AG04450 (cell line): ENCODE measurements at places on chromosomes 3 and 15.

GRCh38 chr15:71049706-71050422 lies 65.4 kb upstream of the THSD4 start:
- DNase-seq, result no peak

GRCh38 chr15:93865586-93865985 lies 365.8 kb upstream of the MCTP2 start:
- no peak for DNase-seq

- DNase-seq, result no peak
Measured at GRCh38 chr3:50582083-50582482, 12.8 kb downstream of the HEMK1 start.

DNA sequence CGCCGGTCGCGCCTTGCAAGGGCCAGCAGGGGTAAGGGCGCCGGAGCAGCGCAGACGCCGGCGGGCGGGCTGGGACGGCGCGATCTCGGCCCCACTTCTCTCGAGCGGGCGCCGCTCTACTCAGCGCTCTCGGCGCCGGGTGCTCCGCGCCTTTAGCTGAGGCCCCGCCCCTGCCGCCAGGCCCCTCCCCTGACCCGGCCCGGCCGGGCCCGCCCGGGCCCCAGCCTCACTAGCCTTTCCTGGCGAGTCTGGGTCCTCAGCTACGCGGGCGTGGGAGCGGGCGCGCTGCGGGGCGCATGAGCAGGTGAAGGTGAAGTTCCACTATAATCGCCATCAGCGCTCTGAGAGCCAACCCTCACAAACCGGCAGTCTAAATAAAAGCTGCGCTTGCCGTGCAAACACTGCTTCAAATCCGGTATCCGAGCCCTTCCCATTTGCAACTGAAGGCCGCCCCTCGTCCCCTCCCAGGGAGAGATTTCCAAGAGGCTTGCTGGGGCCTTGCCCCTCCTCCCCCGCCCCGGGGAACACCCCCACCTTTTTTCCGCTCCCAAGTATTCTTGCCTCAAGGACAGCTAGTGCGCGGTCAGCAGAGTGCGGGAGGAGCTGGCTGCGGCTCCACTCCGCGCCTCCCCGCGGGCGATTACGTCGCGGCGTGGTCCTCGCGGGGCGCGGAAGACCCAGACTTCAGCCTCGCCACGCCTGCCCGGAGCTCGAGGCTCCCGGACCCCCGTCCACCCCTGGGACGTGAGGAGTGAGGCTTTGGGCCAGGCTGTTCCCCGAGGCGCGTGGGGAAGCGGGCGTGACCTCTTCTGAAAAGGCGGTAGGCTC lies at the start of gene RPP25:
RPP25 (minus strand) TSS at position 125 of the 828 bp plus-strand sequence. CDS start 189 bp downstream, outside the sequence.
- no peak for DNase-seq

DNA sequence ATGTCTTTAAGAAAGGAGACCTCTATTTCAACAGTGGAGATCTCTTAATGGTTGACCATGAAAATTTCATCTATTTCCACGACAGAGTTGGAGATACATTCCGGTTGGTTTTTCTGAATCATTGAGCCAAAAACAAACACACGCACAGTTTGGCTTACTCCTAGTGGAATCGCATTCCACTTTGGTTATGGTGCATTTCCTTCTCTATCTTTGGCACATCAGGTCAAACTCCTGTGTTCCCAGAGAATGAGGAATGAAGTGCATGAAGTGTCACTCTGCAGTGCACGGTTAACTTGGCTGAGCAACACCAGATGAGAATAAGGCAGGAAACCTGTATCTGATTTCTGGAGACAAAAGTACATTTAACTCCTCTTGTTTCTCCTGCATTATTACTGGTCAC lies 38.5 kb downstream of the HDC start:
- DNase-seq, result peak; percentile 34

DNA sequence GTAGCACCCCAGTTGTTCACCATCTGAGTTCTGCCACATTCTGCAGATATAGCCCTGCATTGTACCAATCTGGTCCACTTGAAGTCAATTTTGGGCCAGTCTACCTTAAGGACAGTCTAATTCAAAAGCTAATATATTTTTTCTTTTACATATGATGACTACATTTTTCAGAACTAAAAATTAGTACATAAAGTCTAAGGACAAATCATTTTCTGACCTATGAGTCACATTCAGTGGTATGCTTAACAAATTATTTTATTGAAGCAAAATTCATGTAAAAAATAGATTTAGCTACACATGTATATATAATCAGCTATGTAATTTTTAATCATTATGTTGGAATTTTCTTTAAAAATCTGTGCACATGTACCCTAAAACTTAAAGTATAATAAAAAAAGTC lies 52.1 kb upstream of the IL12A start:
- no peak for DNase-seq

GRCh38 chr3:12870942-12871341 lies 29.6 kb upstream of the RPL32 start:
- DNase-seq, result no peak
